Muscle of leg (tissue), 16 donors: ENCODE measurements at places on chromosomes 5 and 9. TPM values are rescaled to one million over a fixed set of nuclear protein-coding genes. Genes with fewer than 3 reads are reported as not detected.

The SYK gene
- total RNA-seq = 3.7 TPM

DNA sequence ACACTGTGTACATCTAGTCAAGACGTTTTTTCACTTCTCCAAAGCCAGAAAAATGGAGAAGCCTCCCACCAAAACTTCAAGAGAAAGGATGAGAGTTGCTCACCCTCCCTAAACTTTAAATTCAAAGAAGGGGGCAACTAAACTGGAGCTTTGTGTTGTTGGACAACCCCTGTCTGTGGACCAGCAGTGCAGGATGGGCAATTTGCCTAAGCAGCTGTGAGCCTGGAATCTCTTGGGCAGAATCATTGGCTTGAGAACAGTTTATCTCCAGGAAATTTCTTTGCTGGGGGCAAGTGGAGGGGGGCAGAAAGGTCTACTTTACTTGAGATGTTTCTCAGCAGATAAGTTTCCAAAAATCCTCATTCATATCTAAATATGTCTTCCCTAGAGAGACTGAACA, 151.8 kb downstream of the MUSK start:
- H3K27ac ChIP-seq = no peak overlapping the region
- no peak overlapping the region for H3K4me3 ChIP-seq
- peak; percentile 75 for DNase-seq
- no peaks in the 10 kb centered on the region for H3K36me3 ChIP-seq
- no peaks in the 10 kb centered on the region for H3K27me3 ChIP-seq

DNA sequence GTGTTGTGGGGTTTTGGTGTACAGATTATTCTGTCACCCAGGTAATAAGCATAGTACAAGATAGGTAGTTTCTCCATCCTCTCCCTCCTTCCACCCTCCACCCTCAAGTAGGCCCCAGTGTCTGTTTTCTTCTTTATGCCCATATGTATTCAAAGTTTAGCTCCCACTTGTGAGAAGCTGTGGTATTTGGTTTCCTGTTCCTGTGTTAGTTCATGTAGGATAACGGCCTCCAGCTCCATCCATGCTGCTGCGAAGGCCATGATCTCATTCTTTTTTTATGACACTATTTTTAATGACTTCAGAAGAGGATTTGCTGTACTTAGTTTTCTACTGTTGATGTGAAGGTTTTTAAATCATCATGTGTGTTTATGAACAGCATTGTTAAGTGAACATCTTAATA, 11.9 kb downstream of the CCDC180 start:
- H3K36me3 ChIP-seq = peaks cover 68% of the 10 kb centered on the region
- DNase-seq = no peak
- peaks cover 3% of the 10 kb centered on the region for H3K4me1 ChIP-seq
- H3K27ac ChIP-seq = no peak overlapping the region
- no peak overlapping the region for H3K4me3 ChIP-seq

DNA sequence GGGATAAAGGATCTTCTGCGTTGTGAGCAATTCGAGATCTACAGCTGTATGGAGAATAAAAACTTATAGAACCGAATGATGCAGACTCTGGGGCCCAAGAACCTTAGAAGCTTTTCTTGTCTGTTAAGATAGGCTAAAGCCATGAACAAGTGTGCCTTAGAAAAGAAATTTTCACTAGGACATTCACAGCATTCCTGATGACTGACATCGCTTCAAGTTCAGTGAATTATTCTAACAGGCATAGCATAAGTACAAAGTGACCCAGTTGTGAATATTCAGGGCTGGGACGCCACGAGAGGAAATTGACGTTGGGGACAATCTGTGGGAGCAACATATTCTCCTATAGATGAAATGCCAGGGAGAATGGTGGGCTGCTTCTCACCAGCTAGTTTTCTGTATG, 32.0 kb upstream of the PANK3 start:
- no peaks in the 10 kb centered on the region for H3K4me1 ChIP-seq
- H3K27ac ChIP-seq = no peak overlapping the region
- no peaks in the 10 kb centered on the region for H3K36me3 ChIP-seq
- peak; percentile 13 for DNase-seq

DNA sequence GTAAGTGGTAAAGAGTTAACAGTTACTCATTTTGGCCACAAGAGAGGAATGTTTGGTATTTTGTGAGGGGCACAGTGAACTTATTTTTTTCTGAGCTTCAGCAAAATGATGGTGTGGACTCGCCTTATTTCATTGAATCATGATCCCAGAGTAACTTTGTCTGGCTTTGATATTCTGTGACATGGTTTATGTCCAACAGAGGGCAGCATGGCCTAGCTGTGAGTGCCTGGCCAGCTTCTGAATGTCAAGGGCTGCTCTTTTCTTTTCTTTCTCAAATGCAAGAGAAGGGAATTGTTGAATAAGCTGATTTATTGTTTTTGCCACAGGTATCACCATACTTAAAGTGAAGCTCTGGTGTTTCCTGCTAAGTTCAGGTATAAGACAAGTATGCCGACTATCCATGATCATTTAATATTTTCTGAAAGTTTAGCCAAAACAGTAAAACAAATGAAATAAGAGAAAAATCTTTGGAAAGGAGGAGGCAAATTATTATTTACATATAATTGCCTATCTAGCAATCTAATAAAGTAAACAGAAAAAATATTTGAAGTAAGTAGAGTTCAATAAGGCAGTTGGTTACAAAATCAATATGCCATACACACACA, 31.7 kb downstream of the MRPL22 start:
- H3K4me1 ChIP-seq = no peaks in the 10 kb centered on the region
- peak; percentile 33 for DNase-seq
- H3K27ac ChIP-seq = no peak overlapping the region
- no peak overlapping the region for H3K4me3 ChIP-seq
- H3K27me3 ChIP-seq = no peaks in the 10 kb centered on the region

GRCh38 chr9:116288658-116289057, 135.1 kb downstream of the PAPPA start:
- no peaks in the 10 kb centered on the region for H3K27me3 ChIP-seq
- H3K4me3 ChIP-seq = no peak overlapping the region
- no peak for DNase-seq
- no peak overlapping the region for H3K27ac ChIP-seq

DNA sequence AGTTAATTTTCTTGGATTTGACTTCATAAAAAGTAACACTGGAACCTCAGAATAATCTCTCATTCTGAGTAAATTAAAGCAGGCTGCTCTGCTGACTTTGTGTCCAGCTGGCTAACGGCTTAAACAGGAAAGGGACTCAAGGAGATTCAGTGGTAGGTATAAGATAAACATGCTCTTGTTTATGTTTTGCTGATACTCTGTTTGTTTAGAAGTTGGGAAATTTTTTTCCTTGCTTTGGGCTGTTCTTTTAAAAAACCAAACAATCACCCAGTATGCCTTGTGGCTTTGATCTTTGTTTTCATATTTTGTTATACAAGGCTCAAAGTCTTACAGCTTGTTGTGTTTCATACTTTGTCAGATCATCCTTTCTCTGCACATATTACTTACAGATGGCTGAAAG, 237.6 kb upstream of the RIOK2 start:
- H3K27ac ChIP-seq = no peak overlapping the region
- no peaks in the 10 kb centered on the region for H3K4me1 ChIP-seq
- no peaks in the 10 kb centered on the region for H3K36me3 ChIP-seq
- DNase-seq = peak; percentile 47

- no peaks in the 10 kb centered on the region for H3K27me3 ChIP-seq
- peak; percentile 78 for DNase-seq
- H3K4me1 ChIP-seq = peaks cover 4% of the 10 kb centered on the region
- no peak overlapping the region for H3K4me3 ChIP-seq
Observed at GRCh38 chr5:74288448-74289108, 351.9 kb downstream of the ENC1 start.

DNA sequence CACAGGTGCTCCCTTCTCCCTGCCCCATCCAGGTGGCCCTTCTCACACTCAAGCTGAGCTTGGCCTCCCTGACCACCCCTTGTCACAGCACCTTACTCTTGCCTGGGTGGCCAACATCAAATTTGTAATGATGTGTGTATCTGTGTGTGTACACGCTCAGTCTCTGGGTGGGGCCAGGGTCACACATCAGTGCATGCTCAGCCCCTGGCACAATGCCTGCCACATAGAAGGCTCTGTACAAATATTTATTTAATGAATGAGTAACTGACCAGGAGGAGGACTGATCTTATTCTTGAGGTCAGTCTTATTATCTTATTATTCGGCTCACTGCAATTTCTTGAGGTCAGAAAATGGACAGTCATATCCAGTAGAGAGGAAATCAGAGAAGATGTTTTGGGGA, 41.3 kb upstream of the HAND1 start:
- H3K27ac ChIP-seq = no peak overlapping the region
- DNase-seq = no peak
- H3K27me3 ChIP-seq = peaks cover 25% of the 10 kb centered on the region
- no peak overlapping the region for H3K4me3 ChIP-seq

The PDE6A gene
- total RNA-seq = not detected

The ANKRD18A gene
- total RNA-seq = 0.75 TPM

GRCh38 chr5:102670224-102670836, 84.8 kb upstream of the PAM start:
- H3K36me3 ChIP-seq = no peaks in the 10 kb centered on the region
- DNase-seq = no peak
- H3K4me3 ChIP-seq = no peak overlapping the region
- no peak overlapping the region for H3K27ac ChIP-seq
- no peaks in the 10 kb centered on the region for H3K27me3 ChIP-seq

The SLC25A25 gene
- 14.6 TPM for total RNA-seq

DNA sequence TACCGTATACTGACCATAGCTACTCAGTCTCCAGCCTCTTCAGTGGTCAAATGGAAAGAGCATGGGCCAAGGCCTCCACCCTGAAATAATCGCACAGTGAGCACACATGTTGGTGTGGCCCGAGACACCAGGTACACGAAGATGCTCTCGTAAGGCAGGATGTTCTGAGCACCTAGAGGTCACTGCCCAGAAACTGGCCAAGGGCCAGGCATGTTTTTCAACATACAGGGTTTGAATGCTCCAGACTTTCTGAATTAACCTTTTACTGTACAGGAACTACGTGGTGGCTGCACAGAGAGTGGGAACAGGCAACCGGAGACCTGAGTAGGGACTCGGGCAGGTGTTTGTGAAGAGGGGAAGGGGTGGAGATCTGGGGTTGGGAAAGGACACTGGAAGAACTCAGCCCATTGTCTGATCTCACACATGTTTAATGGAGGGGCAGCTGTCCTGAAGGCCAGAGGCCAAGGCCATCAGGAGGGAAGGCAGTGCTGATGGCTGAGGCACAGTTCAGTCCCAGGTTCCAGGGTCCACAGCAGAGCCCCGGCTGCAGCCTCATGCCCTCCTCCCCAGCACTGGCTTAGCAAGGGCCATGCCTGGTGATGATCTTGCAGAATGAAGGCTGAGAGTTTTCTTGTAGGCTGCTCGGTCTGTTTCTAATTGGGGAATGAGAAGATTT, 48.5 kb upstream of the ANKRD18A start:
- peaks cover 14% of the 10 kb centered on the region for H3K4me1 ChIP-seq
- no peaks in the 10 kb centered on the region for H3K36me3 ChIP-seq
- H3K27me3 ChIP-seq = no peaks in the 10 kb centered on the region

The CCNJL gene
- total RNA-seq = 3.8 TPM

- no peaks in the 10 kb centered on the region for H3K36me3 ChIP-seq
- no peak overlapping the region for H3K4me3 ChIP-seq
- H3K4me1 ChIP-seq = no peaks in the 10 kb centered on the region
- no peak overlapping the region for H3K27ac ChIP-seq
- no peaks in the 10 kb centered on the region for H3K27me3 ChIP-seq
- no peak for DNase-seq
Observed at GRCh38 chr9:75039801-75040200, 11.7 kb upstream of the CARNMT1 start.

The PCDHAC2 gene
- 1.9 TPM for total RNA-seq

- no peak overlapping the region for H3K4me3 ChIP-seq
- H3K36me3 ChIP-seq = no peaks in the 10 kb centered on the region
- no peaks in the 10 kb centered on the region for H3K27me3 ChIP-seq
- peak; percentile 36 for DNase-seq
Observed at GRCh38 chr5:10201223-10201868, 48.3 kb downstream of the ATPSCKMT start.

DNA sequence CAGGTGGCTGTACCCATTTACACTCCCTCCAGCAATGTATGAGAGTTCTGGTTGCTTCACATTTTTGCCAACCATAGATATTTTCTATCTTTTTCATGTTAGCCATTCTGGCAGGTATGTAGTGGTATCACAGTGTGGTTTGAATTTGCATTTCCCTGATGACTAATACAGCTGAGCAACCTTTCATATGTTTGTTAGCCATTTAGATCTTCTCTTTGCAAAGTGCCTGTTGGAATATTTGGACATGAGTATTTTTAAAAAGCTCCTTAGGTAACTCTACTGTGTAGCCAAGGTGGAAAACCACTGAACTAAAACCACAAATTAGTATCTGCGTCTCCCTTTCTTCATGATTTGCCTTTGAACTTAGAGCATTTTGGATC, 31.9 kb downstream of the IRF1 start:
- peaks cover 34% of the 10 kb centered on the region for H3K4me1 ChIP-seq
- no peak overlapping the region for H3K27ac ChIP-seq
- H3K36me3 ChIP-seq = peaks cover 14% of the 10 kb centered on the region

DNA sequence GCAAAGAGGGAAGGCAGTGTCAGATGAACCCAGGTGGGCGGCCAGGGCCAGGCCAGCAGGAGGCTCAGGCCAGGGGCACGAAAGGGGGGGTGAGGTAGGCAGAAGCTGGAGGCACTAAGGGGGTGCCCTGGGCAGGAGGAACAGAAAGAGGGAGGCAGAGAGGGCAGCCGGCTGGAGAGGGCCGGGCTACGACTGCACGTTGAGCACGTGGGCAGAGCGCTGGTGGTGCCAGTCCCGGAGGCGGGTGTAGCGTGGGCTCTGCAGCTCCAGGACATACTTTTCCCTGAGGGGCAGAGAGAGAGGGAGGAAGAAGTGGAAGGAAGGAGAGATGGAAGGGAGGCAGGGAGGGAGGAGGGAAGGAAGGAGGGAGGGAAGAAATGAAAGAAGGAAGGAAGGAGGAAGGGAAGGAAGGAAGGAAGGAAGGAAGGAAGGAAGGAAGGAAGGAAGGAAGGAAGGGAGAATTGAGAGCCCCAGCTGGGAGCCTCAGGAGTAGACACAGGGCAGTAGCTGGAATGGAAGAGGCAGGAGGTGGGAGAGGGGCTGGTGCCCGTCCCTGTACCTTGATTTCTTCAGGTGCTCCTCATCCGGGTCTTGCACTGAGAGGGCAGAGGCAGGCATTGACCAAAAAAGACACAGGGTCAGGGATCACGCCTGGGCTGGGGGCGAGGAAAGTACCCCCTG, 7.0 kb downstream of the PDLIM7 start:
- H3K27ac ChIP-seq = no peak overlapping the region
- H3K4me3 ChIP-seq = no peak overlapping the region
- DNase-seq = no peak
- peaks cover 80% of the 10 kb centered on the region for H3K36me3 ChIP-seq

GRCh38 chr9:110049699-110050450, 158.1 kb downstream of the C9orf152 start:
- peak overlapping the region; percentile 91 for H3K4me3 ChIP-seq
- no peak for DNase-seq
- H3K27ac ChIP-seq = peak overlapping the region; percentile 81

The TRAF1 gene
- total RNA-seq = 3.2 TPM

GRCh38 chr5:61620699-61621182, 288.7 kb downstream of the ZSWIM6 start:
- H3K4me3 ChIP-seq = no peak overlapping the region
- H3K36me3 ChIP-seq = no peaks in the 10 kb centered on the region
- peaks cover 18% of the 10 kb centered on the region for H3K4me1 ChIP-seq

The CEP72 gene
- total RNA-seq = 3.0 TPM

GRCh38 chr5:35230038-35230611, at the start of gene PRLR:
Gene PRLR, minus strand, starts transcription at chr5:35230487. Its CDS starts 140,867 bp downstream, at chr5:35089620.
- peak; percentile 56 for DNase-seq
- H3K27me3 ChIP-seq = peaks cover 22% of the 10 kb centered on the region
- H3K4me3 ChIP-seq = peak within 1 kb of the TSS; percentile 24
- H3K27ac ChIP-seq = no peak within 1 kb of the TSS
- H3K36me3 ChIP-seq = no peaks in the 10 kb centered on the region
- peaks cover 12% of the 10 kb centered on the region for H3K4me1 ChIP-seq

GRCh38 chr9:20256284-20256948, 365.9 kb downstream of the MLLT3 start:
- H3K4me1 ChIP-seq = no peaks in the 10 kb centered on the region
- H3K4me3 ChIP-seq = no peak overlapping the region
- no peak for DNase-seq
- no peak overlapping the region for H3K27ac ChIP-seq
